CD4-positive, alpha-beta T cell treated with Interleukin-1 beta for 1 hour (primary cell): ENCODE measurements at places on chromosomes 6 and 20.

DNA sequence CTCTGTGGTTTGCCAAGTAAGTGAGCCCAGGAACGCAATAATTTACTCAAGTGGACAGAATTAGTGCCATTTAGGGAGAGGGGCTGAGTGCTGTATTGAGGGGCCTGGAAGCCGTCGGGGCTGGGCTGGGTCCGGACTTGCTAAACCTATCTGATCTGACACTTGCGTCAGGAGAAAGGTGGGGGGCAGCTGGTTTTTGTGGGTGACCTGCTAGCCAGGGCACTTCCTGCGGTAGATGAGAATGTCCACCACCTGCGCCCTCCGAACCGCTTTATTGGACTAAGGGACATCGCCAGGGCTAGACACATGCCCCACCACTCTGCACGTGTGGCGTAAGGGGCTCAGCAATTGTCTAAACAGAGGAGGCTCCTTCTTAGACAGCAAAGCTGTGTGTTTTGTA lies 139.1 kb downstream of the CDH4 start:
- no peak for DNase-seq

- no peak for DNase-seq
Measured at GRCh38 chr6:124873066-124873410, 89.2 kb upstream of the RNF217 start.

DNA sequence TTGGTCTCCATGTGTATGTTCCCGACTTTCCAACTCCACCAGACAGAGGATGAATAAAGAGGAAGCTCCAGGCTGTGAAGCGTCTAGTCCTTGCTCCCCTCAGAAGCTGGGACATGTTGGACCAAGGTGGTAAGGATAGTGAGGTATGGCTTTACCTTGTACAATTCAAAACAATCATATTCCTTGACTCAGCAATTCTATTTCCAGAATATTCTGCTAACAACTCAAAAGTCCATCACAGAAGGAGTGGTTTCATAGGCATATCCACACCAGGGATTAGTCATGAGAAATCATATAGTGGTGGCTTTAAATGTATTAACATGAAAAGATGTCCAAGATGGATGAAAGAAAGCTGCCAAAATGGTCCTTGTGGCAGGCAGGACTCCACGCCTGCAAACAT lies 19.8 kb downstream of the FKBP1A start:
- no peak for DNase-seq

- no peak for DNase-seq
Measured at GRCh38 chr6:137637121-137637520, 142.9 kb upstream of the OLIG3 start.

GRCh38 chr20:24747010-24747712 lies 201.9 kb upstream of the CST7 start:
- DNase-seq: no peak

DNA sequence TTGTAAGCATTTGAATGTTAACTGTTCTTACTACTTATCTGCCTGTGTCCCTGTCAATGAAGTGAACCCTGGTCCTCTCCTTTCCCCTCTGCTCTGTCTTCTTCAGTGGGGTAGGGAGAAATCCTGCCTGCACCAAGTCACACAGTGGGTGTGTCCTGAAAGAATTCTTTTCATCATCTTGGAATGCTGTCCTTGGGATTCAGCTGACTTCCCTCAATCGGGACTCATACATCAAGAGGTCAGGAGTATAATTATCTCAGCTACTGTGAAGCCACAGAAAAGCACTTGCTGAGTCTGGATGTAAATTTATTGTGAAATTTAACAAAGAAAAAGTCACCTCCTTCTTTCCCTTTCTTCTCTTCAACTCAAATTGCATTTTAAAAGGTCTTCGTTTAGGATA lies 328.5 kb downstream of the SOX4 start:
- DNase-seq: no peak

- no peak for DNase-seq
Measured at GRCh38 chr6:169034516-169035167, 219.0 kb downstream of the THBS2 start.

- DNase-seq: no peak
Measured at GRCh38 chr6:168159506-168159905, 80.5 kb upstream of the FRMD1 start.

- DNase-seq: no peak
Measured at GRCh38 chr20:20289331-20289730, 78.6 kb upstream of the INSM1 start.
